ENCODE measurements at places on chromosomes 4 and X. TPM values are rescaled to one million over a fixed set of nuclear protein-coding genes. Genes with fewer than 3 reads are reported as not detected.

RBPJ gene
- 76.4 TPM for total RNA-seq

MAP3K15 gene
- 2.0 TPM for total RNA-seq

ATP1B4 gene
- total RNA-seq = not detected

PDGFRA gene
- total RNA-seq = 2.1 TPM

PDLIM3 gene
- total RNA-seq = 3.2 TPM

DNA sequence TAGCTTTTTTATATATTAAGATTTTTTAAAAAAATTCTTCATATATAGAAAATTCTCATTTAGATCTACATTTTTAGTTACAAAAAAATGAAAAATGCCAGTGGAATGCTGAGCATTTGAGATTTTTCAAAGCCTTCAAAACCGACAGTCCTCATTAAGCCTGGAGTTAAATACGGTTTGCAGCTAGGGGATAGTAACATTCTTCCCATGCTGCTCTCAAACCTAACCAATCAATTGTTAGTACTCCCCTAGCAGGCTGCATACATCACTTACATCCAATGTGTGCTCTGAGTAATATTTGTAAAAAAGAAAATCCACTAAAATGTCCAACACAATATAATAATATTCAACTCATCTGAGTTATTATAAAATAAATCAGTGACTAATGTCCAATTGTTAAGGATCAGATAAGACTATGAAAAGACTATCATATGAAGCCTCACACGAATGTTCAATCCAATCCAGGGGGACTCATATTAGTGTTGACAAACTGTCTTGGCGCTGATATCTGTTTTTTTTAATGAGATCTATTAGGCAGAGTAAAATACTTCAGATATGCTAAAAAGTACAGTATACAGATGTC, 227.6 kb upstream of the MAB21L2 start:
- DNase-seq = no peak

DNA sequence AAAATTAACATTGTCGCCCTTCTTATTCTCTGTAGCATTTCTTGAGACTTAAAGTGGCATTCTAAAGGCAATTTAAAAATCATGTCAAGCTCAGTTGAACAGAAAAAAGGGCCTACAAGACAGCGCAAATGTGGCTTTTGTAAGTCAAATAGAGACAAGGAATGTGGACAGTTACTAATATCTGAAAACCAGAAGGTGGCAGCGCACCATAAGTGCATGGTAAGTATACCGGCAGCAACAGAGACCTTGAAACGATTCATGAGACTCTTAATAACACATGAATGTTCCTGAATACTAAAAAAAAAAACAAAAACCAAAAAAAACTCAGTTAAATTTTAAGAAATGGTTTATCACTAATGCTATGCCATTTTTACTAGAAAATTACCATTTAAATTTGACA, 82.4 kb upstream of the HPRT1 start:
- DNase-seq = no peak

DNA sequence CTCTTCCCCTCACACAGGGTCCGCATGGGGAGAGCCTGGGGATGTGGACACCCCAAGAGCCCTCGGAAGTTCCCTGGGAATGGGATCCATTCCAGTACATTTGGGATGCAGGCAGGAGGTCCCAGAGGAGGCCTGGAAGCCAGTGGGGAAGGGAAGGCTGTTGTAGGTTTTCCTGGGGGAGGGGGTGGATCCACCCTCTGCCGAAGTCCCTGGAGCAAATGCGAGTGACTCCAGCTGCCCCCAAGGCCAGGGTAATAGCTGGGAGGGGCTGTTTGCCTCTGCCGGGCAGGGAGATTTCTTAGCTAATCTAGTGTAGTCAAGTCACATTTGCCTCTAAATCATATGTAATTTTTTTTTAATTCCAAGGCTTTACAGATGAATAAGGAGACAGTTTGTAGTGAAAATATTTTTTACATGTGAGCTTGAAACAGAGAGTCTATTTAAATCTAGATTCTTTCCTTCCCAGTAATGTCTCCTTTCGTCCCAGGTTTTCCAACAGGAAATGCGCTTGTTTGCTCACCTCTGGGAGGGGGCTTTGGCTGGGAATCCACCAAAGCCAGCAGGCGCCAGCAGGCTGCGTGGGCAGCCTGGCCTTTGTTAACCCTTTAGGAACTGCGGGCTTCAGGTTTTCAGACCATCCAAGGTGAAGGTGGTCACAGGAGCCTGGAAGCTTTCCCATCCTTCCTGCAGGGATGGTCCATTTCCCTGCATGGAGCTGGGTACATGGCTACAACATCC, 26.8 kb downstream of the SH3TC1 start:
- no peak for DNase-seq

GRCh38 chr4:59823311-59823710, 1376.8 kb upstream of the ADGRL3 start:
- no peak for DNase-seq

DNA sequence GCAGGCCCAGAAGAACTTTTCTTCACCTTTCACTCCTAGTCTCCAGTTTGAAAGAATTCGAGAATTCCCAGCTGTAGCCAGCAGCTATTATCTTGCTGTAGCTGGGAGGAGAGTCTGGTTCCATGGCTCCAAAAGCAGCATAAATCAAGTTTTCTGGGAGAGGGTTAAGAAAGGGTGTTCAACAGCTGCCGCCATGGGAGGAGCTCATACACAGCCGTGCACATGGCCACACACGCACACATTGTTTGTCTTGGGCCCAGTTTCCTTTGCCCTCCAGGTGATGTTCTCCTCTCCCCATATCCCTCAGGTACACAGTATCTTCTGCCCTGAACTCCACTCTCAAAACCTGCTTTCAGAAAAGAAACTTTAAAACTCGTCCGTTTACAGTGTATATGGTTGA, 4.1 kb upstream of the GPC3 start:
- no peak for DNase-seq

- no peak for DNase-seq
Observed at GRCh38 chrX:57595381-57595811, 3.6 kb downstream of the ZXDB start.

GRCh38 chr4:97548943-97549583, 594.2 kb downstream of the STPG2 start:
- no peak for DNase-seq

- DNase-seq = no peak
Observed at GRCh38 chr4:13618212-13618806, 9.2 kb downstream of the BOD1L1 start.

Data from neural crest cell (in vitro differentiated cells).